Activated naive CD4-positive, alpha-beta T cell treated with anti-CD3 and anti-CD28 coated beads, Interleukin-2, amount 10 ng/mL, durations not matched to agents 5 hours and 36 hours (primary cell): ENCODE measurements at places on chromosomes 1 and 21. TPM values are rescaled to one million over a fixed set of nuclear protein-coding genes. Genes with fewer than 3 reads are reported as not detected.

Gene BATF3
- 3.7 TPM for total RNA-seq

Gene AMY1C
- total RNA-seq = not detected

Gene SYF2
- 60.7 TPM for total RNA-seq

Gene MIS18A
- 14.0 TPM for total RNA-seq

Gene S100A9
- not detected for total RNA-seq

Gene GBP6
- 0.40 TPM for total RNA-seq
